Smooth muscle cell of the brain vasculature (primary cell): ENCODE measurements at places on chromosomes 13 and 19.

DNA sequence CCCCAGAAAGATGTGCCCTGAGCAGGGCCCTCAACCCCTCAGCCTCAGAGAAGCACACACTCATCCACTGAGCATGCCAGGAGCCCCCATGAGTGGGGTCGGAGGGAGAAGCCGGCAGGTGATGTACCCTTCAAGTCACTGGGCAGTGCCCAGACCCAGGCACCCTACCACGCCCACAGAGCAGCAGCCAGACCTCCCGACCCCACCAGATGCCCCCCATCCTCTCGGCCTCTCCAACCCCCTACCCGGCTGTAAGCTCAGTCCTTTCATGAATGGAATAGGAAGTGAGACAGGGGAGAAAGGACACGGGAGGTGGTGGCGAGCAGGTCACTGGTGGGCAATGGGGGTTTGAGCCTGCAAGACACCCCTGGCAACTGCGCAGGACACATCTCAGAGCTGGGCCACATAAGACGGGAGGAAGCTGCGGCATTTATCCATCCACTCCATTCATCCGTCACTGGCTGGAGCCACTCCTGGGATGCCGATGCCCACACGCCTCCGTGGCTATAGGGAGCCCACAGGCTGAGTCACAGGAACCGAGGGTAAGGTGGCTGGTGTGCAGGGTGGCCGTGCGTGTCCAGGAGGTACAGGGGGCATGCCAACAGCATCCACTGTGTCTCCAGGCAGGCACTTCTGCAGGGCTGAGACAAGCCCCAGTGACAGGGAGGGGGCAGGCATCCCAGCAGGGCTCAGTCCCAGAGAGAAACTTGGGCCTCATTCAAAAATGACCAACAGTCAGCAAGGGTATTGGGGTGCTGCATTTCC lies 23.8 kb upstream of the VSTM2B start:
- no peak for DNase-seq

DNA sequence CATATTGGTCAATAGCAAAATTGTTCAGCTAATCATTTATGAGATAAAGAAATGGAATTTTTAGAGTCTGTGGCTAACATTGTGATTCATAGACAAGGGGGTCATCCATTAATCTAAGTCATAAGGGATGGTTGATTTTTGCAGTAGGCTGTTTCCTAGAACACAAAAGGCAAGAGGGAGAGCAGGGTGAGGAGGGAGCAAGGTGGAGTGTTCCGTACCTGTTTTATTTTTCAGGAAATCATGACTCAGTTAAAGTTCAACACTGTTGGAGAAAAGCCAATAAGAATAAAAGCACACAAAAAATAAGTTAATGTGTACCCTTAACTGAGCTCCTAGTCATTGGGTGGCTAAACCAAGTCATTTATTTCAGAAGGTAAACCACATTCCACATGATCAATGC lies 512.4 kb upstream of the ATXN8OS start:
- no peak for DNase-seq

DNA sequence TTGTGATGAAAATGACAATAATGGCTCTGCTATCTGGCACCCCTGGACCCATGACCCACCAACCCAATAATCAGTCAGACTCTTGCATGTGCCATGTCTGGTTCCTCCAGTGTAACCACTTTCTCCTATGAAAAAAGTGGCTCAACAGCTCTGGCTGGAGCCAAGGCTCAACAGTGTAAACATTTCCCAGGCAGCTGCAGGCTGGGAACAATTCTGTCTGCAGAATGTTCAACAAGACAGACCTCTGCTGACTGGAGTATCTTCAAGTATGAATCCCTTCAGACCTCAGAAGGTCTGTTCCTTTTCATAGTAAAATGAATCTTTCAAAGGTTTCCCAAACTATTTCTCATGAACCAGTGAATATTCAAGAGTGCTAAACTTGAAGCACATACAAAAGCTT lies 410.1 kb upstream of the HTR2A start:
- no peak for DNase-seq

DNA sequence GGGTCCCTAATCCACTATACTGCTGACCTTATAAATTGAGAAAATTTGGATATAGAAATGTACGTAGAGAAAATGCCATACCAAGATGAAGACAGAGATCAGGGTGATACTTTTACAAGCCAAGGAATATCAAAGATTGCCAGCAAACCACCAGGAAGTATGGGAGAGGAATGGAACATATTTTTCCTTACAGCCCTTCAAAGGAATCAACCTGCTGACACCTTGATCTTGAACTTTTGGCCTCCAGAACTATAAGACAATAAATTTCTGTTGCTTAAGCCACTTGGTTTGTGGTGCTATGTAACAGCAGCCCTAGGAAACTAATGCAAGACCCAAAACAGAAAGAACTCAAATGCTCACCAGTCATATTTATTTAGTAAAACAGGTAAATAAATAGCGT lies 10.3 kb upstream of the NDFIP2 start:
- no peak for DNase-seq

DNA sequence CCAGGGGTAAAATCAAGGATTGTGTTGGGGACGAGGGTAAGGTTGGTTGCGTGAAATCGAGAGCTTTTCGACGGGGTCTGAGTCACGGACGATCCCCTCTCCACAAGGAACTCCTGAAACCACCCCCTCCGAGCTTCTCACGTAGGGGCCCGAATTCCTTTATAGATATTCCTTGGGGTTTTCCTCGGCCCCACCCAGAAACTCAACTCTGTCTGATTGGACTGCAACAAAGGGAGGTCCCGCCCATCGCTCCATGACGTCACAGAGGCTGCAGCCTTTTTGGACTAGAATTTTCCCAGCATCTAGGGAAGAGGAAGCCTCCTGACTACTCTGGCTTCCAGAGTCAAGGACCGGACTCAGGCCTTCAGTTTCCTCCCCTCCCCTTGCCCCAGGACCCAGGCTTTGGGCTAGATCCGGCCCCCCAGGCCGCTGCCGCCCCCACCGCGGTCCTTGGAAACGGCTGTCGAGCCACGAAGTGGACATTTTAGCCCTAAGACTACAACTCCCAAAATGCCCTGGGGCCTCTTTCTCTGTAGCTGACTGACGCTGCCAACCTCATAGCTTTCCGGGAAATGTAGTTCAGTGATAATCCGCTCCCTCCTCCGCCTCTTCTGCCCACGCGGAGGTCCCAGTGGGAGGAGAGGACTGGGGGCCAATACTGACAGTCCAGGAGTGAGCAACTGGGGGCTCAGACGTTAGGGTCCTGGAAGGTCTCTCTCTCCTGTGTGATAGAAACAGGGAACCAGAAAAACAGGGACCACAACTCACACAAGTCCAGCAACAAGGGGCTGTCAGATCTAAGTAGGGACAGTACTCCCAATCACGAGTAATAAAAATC lies at the start of gene IZUMO1:
Gene IZUMO1, minus strand, starts transcription at position 172 of the 838 bp plus-strand sequence. CDS start 1,050 bp downstream, outside the sequence.
- peak; percentile 81 for DNase-seq

DNA sequence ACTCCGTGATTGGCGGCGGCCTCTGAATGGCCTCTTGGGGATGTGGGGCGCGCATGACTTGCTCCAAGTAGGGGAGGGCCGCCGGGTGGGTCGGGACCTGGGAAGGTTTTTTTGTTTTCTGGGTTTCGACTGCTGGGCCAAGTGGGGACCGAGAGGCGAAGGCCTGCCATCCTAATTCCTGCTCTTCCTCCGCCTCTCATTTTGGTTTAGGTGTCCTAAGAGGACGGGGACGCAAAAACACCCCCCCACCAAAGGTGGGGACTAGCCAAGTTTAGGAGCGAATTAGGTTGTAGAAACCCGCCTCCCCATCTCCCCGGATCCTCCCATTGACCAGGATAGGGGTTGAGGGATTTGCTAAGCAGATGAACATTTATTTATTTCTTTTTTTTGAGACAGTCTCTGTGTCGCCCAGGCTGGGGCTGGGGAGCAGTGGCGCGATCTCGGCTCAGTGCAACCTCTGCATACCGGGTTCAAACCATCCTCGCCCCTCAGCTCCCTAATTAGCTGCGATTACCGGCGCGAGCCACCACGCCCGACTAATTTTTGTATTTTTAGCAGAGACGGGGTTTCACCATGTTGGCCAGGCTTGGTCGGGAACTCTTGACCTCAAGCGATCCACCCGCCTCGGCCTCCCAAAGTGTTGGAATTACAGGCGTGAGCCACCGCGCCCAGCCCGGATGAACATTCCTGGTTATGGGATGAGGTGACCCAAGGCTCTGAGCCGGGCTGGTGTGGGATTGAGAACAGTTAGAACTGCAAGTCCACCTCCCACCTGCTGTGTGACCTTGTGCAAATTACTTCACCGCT lies 838 bp downstream of the PPP2R1A start:
- peak; percentile 6 for DNase-seq

DNA sequence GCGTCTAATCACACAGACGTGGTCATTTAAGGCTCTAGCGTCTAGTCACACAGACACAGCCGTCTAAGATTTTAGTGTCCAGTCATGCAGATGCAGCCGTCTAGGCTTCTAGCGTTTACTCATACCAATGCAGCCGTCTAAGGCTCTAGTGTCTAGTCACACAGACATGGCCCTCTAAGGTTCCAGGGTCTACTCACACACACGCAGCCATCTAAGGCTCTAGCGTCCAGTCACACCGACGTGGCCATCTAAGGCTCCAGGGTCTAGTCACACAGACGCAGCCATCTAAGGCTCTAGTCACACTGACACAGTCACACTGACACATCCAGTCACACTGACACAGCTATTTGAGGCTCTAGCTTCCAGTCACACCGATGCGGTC lies 55.7 kb downstream of the KLF2 start:
- DNase-seq: no peak

DNA sequence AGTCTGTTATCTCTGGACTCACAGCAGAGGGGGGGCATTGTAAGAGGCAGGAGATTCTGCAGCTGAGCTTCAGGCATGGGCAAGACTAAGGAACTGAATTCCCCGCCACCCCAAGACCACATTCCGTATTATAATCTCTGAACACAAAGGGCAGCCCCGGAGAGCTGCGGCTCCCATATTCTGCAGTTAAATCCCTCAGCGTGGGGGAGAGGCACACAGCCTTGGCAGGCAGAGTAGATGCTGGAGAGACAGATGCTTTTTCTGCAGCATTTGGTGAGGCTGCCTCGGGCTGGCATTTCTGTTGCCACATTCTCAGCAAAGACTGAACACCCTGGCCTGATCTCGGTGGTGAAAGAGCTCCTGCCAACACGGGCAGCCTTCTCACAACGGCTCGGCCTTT lies 12.9 kb downstream of the CHAF1A start:
- DNase-seq: no peak

- DNase-seq: no peak
These were observed 31.6 kb downstream of the SIGLEC7 start for GRCh38 chr19:51173681-51174080.

DNA sequence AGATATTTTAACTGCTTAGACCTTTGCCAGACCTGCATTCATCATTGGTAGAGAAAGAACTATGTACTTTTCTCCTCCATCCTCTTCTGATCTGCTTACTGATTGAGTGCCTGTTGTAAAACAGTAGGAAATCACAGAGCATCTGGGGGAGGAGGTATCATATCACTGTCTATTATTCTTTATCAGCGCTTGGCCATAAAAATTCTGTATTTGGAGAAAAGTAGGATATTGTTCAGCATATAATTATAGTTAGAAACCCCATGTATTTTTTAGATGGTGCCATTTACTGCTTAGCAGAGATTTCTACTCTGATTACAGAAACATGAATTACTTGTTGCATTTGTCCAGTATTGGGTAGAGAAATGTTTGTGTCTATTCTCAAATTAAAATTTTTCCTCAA lies 62.4 kb downstream of the URI1 start:
- DNase-seq: no peak

DNA sequence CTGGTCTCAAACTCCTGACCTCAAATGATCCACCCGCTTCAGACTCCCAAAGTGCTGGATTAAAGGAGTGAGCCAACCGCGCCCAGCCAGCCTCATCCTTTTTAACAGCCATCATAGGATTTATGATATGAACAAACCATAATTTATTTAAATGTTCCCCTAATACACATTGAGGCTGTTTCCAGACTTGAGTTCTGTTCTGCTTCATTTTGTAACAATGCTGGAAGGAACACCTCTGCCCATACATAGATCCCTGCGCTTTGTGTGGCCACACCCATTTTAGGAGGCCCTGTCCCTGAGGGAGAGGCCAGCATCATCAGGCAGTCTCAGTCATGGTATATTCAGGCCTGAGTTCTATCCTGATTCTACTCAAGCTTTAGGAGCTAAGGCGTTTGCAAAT lies 35.9 kb downstream of the TPT1 start:
- no peak for DNase-seq

GRCh38 chr19:33461256-33462111 lies 60.1 kb downstream of the PEPD start:
- DNase-seq: no peak

- DNase-seq: no peak
These were observed 2.3 kb downstream of the ADGRE3 start for GRCh38 chr19:14672188-14672872.

DNA sequence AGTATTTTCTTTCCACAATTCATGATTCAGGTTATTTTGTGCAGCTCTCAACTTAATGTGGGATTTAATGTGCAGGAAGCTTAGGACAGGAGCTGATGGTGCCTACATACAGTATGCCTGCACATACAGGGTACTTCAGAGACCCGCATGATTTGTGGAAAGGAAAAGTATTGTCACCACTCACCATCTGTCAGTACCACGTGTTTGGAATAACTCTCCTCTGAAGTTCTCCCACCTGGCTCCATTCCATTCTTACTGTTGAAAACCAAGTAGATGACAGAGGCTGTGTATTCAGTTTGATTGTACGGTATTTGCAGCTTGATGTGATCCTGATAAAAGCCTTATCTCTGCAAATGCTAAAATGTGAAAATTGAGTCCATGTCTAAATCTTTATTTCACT lies 85.7 kb downstream of the ZAR1L start:
- DNase-seq: no peak

DNA sequence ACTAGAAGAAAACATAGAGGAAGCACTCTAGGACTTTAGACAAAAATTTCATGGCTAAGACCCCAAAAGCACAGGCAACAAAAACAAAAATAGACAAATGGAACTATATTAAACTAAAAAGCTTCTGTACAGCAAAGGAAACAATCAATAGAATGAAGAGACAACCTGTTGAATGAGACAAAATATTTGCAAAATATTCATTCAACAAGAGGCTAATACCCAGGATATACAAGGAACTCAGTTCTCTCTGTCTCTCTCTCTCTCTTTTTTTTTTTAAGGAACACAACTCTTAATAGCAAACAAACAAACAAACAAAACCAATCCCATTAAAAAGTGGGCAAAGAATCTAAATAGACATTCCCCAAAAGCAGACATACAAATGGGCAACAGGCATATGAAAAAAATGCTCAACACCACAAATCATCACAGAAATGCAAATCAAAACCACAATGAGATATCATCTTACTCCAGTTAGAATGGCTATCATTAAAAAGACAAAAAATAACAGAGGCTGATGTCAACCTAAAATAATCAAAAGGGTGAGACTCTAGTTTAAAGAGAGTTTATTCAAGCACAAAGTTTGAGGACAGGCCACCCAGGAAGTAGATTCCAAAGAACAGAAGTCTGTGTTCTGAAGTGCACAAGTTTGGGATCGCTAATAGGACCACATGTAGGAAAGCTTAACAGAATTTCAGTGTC lies 27.1 kb upstream of the SLC7A9 start:
- no peak for DNase-seq

DNA sequence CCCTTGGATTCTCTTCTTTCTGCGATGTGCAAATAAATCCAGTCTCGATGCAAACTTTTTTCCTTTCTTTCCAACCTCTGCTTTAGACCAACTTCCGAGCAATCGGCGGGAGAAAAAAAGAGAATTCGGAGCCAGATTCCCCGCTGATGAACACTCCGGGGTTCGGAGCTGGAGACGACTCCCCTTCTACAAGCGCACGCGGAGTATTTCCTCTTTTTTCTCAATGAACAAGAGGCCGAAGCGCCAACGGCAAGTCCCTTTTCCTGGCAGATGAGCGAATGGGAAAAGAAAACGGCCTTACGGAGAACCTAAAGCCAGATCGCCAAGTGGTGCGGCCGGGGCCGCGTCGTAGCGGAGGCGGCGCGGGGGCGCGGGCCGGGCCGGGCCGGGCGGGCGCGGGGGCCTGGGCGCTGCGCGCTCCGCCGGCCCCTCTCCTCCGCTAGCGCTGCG lies 250 bp downstream of the SPRY2 start:
- no peak for DNase-seq
